Activated CD8-positive, alpha-beta T cell treated with anti-CD3 and anti-CD28 coated beads for 36 hours (primary cell): ENCODE measurements at places on chromosomes 13 and 19. TPM values are rescaled to one million over a fixed set of nuclear protein-coding genes. Genes with fewer than 3 reads are reported as not detected.

GRCh38 chr13:31769575-31769974, 30.2 kb downstream of the RXFP2 start:
- H3K27ac ChIP-seq, result no peak overlapping the region
- no peak for DNase-seq
- H3K27me3 ChIP-seq, result peaks cover 4% of the 10 kb centered on the region
- no peak overlapping the region for H3K4me3 ChIP-seq
- H3K36me3 ChIP-seq, result no peaks in the 10 kb centered on the region

Gene GPR4
- total RNA-seq, result not detected

DNA sequence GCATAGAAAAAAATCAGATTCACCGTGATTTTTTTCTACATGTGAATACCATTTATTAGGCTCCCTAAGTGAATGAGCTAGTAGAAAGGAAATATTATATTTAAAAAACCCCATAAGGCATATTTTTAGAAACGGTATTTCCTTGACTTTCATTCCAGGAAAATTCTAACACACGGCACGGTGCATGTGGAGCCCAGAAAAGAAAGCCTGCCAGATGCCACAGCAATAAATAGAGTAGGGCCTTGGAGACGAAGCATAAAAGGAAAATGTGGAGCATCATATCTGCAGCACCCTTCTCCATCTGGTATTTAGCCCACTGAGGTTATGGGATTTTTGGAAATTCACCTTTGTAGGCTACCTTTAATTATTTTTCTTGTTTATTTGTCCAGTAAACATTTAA, 314.4 kb downstream of the ENOX1 start:
- H3K27ac ChIP-seq, result no peak overlapping the region
- no peak for DNase-seq
- no peaks in the 10 kb centered on the region for H3K36me3 ChIP-seq
- peaks cover 9% of the 10 kb centered on the region for H3K27me3 ChIP-seq
- H3K4me3 ChIP-seq, result no peak overlapping the region

DNA sequence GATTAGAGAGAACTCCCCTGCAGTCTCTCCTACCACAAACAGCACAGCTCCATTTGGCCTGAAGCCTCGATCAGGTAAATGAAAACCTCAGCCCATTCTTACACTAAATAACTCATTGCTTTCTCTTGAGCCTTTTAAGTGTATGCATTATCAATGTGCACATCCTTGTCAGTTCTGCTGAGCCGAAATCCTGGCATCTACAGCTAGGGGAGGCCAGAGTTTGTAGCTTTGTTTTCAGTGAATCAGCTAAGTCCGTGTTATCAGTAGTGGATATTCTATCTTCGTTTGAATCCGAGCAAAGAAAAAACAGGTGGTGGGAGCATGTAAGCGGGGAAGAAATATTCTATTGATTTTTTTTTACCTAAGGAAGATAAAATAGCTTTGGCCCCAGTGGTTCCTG, 84.4 kb downstream of the ESD start:
- no peak for DNase-seq
- no peaks in the 10 kb centered on the region for H3K27me3 ChIP-seq
- H3K4me1 ChIP-seq, result no peaks in the 10 kb centered on the region
- H3K4me3 ChIP-seq, result no peak overlapping the region

- H3K4me1 ChIP-seq, result no peaks in the 10 kb centered on the region
- no peak overlapping the region for H3K27ac ChIP-seq
- DNase-seq, result no peak
- H3K4me3 ChIP-seq, result no peak overlapping the region
These were observed 264.2 kb upstream of the EDNRB start for GRCh38 chr13:78182813-78183212.

DNA sequence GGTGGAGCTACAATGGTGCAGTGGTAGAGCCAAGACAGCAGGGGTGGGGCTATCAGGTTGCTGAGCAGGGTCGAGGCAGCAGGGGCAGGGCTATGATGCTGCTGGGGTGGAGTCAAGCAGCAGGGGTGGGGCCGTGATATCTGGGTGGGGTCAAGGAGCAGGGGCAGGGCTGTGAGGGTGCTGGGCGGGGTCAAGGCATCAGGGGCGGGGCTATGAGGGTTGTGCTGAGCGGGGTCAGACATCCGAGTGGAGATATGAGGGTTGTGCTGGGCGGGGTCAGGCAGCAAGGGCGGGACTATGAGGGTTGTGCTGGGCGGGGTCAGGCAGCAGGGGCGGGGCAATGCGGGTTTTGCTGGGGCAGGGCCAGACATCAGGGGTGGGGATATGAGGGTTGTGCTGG, 14.7 kb downstream of the HCN2 start:
- H3K36me3 ChIP-seq, result no peaks in the 10 kb centered on the region
- no peak overlapping the region for H3K4me3 ChIP-seq
- peak; percentile 77 for DNase-seq
- no peak overlapping the region for H3K27ac ChIP-seq
- no peaks in the 10 kb centered on the region for H3K4me1 ChIP-seq

Gene SIGLEC12
- total RNA-seq, result 0.43 TPM

DNA sequence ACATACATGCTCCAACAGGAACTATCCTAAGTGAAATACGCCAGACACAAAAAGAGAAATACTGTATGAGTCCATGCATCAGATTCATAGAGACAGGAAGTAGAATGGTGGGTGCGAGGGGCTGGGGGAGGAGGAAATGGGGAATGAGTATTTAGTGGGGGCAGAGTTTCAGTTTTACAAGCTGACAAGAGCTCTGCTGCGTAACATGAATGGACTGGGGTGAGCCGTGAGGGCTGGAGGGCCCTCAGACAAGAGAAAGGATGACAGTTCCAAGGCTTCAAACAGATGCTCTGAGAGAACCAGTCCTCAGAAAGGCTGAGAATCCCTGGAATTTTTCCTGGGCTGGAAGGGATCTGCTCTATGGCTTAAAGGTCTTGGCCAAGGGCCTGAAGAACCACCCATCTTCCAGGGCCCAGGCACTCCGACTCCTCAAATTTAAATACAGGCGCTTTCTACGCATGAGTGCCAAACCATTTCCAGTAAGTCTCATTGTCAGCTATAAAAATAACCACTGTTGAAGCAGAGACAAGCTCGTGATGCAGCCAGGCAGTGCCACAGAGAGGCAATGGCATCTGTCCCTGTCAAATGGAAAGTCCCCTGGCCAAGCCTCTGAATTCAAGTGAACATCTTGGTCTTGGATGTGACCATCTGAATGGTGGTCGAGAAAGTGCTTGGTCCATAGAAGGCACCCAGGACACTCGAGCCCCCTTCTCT, 17.5 kb downstream of the KLF2 start:
- H3K4me3 ChIP-seq, result peak overlapping the region; percentile 4
- peaks cover 4% of the 10 kb centered on the region for H3K27me3 ChIP-seq
- H3K27ac ChIP-seq, result peak overlapping the region; percentile 37
- H3K36me3 ChIP-seq, result no peaks in the 10 kb centered on the region

Gene ZNF653
- 14.7 TPM for total RNA-seq
